ENCODE measurements at places on chromosomes 3 and 15. TPM values are rescaled to one million over a fixed set of nuclear protein-coding genes. Genes with fewer than 3 reads are reported as not detected.

Gene SPESP1
- 0.72 TPM for total RNA-seq

Gene AGTR1
- total RNA-seq = 22.1 TPM

Gene SUSD5
- 6.0 TPM for total RNA-seq

Gene C15orf40
- total RNA-seq = 13.5 TPM

Gene KCNMB3
- 8.2 TPM for total RNA-seq

Gene CD276
- 38.5 TPM for total RNA-seq

Gene SHC4
- 4.8 TPM for total RNA-seq

Gene TMEM158
- total RNA-seq = 72.2 TPM

Gene CCDC54
- 1.4 TPM for total RNA-seq

Gene ARGFX
- 16.1 TPM for total RNA-seq

Gene FYCO1
- 26.7 TPM for total RNA-seq

Gene CISH
- 5.5 TPM for total RNA-seq
